ENCODE measurements at places on chromosomes 4 and X.

DNA sequence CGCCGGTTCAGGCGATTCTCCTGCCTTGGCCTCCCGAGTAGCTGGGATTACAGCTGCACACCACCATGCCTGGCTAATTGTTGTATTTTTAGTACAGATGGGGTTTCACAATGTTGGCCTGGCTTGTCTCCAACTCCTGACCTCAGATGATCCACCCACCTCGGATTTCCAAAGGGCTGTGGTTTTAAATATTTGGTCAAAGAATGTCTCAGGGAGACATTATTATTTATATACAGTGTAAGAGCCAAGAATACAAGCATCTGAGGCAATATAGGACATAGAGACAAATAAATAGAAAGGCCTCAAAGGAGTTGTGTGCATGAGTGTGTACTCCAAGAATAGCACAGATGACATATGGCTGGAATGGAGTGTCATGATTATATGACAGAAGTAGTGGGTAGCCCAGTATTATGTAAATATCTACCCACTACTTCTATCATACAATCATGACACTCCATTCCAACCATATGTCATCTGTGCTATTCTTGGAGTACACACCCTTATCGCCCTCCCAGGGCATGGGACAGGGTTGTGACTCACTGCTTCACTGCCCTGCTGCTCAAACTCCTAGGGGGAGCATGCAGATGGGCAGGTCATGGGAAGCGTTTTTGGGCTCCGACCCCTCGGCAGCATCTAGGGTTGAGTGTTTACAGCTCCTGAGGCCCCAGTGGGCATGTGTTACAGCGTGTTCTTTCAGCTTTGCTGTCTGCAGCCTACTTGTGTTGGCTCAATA lies 1649.8 kb upstream of the PCDH10 start:
- no peak for DNase-seq

GRCh38 chrX:47529548-47529947 lies 31.5 kb upstream of the ARAF start:
- DNase-seq: no peak

DNA sequence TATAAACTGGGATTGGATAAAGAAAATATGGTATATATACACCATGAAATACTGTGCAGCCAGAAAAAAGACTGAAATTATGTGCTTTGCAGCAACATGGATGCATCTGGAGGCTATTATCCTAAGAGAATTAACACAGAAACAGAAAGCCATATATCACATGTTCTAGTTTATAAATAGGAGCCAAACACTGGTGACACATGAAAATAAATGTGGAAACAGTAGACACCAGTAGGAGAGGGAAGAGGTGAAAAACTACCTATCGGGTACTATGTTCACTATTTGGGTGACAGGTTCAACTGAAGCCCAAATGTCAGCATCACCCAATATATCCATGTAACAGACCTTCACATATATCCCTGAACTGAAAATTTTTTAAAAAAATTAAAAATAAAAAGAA lies 725.1 kb downstream of the C4orf33 start:
- DNase-seq: no peak

DNA sequence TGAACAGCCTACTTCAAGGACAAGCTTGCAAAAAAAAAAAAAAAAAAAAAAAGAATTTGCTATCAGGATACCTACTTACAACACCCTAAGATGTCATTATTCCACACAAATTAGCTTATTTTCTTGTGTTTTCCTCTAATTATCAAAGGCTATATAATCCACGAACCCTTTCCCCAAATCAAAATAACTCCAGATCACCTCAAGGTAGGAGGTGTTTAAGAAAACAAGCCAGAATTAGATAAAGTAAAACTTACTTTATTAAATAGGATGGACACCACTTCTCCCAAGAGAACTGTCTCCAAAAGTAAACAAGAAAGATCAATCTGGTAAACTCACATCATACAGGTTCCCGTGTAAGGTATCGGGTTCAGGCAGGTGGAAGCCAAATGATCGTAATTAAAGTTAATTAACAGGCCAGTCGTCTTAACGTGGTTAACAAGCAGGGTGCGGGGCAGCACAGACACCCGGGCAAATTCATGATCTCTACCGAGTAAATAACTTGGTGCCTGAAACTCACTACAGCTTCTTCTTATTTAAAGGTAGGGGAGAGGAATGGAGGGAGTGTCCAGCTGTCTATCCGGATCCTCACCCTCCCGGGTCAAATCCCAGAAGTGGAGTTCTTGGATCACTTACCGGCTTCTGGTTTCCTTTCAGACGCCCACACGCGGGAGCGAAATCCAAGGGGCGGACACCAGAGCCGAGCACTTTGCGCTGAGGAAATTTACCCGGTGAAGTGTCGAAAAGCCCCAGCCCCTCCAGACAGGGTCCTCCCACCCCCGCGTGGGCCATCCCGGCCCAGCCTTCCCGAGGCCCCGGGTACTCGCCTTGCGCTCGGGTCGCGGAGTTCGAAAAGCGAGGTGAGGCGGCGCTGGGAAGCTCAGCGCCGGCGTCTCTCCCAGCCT lies 708 bp downstream of the ARAP2 start:
- peak; percentile 23 for DNase-seq

GRCh38 chr4:59240011-59240410 lies 1960.1 kb upstream of the ADGRL3 start:
- no peak for DNase-seq

GRCh38 chr4:118322831-118323502 lies 29.8 kb downstream of the PRSS12 start:
- DNase-seq: no peak

- DNase-seq: no peak
These were observed 274.7 kb upstream of the FGF13 start for GRCh38 chrX:138986235-138986634.

DNA sequence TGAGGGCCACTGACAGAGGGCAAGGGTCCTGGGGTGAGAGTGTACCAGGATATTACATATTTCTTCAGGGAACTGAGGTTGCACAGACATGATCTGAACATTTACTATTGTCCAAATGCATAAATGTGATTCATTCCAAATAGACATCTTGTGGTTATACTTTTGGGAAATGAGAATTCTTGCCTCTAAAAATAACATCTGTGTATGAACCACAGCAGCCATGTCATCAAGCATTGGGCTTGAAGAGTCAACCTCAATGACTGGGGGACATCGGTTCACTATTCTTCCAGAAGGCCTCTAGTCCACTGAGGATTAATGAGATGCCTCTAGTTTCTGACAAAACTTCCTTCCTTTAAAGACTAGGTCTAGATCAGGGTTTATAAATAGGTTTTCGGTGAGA lies 193.1 kb upstream of the GPC4 start:
- no peak for DNase-seq

GRCh38 chrX:153764786-153765137 lies 713 bp downstream of the PLXNB3 start:
- DNase-seq: no peak

- DNase-seq: no peak
These were observed 12.9 kb upstream of the MAOA start for GRCh38 chrX:43643201-43643600.

- no peak for DNase-seq
These were observed 25.3 kb downstream of the BTC start for GRCh38 chr4:74768857-74769525.

- DNase-seq: no peak
These were observed 36.0 kb downstream of the PAGE1 start for GRCh38 chrX:49659771-49660170.
